Activated T-cell treated with anti-CD3 and anti-CD28 coated beads, Interleukin-2, amount 50 U/mL, for 48 hours (primary cell): ENCODE measurements at places on chromosomes 7 and 10.

DNA sequence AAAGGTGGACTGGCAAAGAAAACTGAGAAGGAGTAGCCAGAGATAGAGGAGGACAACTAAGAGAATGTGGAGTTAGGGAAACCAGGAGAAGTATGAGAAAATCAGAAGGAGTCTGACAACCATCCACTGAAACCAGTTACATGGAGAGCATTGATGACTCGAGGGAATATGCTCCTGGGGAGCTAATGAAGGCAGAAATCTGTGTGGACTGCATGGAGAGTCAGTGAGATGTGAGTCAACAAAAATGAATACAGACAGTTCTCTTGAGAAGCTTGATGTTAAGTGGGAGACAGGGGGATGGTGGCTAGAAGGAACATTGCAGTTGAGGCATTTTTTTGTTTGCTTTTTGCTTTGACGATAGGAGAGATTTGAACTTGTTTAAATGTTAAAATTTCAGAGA, 34.3 kb upstream of the ZNF32 start:
- no peak for DNase-seq

GRCh38 chr10:70669732-70670317, 2.5 kb upstream of the ADAMTS14 start:
- DNase-seq = no peak

DNA sequence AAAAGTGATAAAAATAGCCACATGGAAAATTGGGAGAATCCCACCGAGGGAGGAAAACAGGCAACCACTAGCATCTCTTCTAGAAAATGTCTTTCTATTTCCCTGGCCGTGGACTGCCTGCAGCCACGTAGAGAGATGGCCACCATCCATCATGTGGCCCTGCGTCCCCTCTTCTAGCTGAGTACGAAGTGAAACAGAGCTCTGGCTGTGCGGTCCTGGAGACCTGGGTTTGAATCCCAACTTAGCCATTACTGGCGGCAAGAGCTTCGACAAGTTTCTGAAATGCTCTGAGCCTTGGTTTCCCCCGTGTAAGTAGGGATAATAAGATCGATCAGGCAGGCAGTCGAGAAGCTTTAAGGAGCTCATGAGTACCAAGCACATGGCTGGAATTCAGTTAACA, 32.9 kb downstream of the ZCCHC24 start:
- DNase-seq = no peak

GRCh38 chr7:84200859-84201258, 6.3 kb upstream of the SEMA3A start:
- DNase-seq = no peak

GRCh38 chr7:5545222-5545914, 121.7 kb upstream of the TNRC18 start:
- DNase-seq = no peak

- DNase-seq = no peak
These were observed 21.2 kb downstream of the ZNF680 start for GRCh38 chr7:64541438-64542359.
